ENCODE measurements at places on chromosomes 4 and X.

DNA sequence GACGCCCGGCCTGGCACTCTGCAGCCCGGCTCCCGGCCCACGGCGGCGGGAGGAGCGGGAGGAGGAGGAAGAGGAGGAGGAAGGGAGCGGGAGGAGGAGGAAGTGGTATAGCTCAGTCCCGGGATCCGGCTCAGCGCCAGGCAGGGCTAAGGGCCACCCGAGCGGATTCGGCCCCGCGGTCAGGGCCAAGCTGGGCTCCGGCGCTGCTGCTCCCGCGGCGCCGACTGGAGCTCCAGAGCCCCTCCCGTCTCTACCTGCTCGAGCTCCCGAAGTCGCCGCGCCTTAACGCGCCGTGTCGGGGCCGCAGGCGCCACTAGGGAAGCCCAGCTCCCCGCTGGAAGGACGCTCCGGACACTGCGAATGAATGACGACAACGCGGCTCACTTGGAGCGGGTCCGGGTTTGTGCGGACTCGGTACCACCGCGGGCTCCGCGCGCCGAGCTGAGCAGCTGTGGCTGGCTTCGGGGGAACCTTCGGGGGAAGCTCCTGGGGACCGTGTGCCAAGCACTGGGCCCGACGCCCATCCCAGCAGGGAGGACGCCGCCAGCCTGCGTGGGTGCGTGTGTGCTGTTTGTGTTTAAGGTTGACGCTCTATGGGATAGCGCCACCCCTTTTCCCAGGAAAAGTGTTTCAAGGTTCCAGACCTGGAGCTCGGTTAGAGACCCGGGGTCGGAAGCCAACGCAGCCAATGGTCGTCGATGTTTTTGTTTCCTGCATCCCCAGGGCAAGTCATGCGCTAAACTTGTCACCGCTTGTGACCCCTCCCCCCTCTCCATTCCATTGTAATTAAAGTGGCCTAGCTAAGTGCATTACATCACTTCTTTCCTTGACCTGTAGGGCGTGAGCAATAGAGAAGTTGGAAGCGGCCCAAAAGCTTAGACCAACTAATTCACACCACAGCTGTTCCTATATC lies at the start of gene TBC1D9:
Gene TBC1D9 (minus strand): TSS at position 67 of the 913 bp plus-strand sequence. CDS start 340 bp downstream, outside the sequence.
- peak; percentile 24 for DNase-seq

DNA sequence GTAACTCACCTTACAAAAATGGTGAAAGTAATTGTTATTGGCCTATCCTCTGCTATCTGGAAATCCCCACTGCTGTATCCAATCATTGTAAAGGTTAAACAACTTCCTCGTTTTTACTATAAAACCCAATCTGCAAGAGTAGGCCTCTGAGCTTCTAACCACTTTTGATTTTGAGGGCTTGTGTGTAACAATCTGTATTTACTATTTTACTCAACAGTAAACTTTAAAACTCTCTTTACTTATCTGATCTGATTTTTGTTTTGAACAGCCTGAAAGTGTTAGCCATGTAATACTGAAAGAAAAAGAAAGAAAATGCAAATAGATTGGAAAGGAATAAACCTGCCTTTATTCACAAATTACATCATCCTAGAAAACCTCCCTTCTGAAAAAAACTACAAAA lies 63.1 kb downstream of the SLC10A7 start:
- no peak for DNase-seq

- no peak for DNase-seq
Measured at GRCh38 chr4:177033135-177033534, 240.4 kb upstream of the VEGFC start.

DNA sequence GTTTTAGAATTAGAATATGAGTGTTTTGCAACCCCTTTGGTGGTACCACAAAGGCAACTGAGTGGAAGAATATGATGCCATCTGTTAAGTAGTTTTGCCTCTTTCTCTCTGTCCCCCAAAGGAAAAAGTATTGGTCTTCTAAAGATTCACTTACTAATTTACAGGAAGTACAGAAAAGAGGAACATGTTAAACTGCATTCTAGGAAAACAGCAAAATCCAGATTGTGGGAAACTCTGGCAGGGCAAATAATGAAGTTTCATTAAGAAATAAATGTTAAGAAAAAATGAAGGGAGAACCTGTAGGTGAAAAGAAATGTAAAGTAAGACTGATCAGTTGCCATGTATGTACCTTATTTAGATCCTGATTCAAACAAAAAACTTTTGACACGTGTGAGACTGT lies 39.3 kb downstream of the NSUN7 start:
- no peak for DNase-seq

DNA sequence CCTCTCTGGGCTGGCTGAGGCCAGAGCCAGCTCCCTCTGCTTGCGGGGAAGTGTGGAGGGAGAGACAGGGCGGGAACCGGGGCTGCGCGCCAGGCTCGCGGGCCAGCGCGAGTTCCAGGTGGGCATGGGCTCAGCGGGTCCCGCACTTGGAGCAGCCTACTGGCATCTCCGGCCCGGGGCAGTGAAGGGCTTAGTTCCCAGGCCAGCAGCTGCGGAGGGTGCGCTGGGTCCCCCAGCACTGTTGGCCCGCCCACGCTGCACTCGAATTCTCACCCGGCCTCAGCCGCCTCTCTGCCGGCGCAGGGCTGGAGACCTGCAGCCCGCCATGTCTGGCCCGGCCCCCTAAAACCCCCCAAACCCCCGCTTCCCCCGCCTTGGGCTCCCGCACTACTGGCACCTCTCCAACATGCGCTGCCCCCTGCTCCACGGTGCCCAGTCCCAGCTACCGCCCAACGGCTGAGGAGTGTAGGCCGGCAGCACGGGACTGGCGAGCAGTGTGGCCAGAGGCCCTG lies 33.8 kb upstream of the FAT4 start:
- no peak for DNase-seq

- no peak for DNase-seq
Measured at GRCh38 chrX:20026278-20026677, 35.4 kb upstream of the BCLAF3 start.

DNA sequence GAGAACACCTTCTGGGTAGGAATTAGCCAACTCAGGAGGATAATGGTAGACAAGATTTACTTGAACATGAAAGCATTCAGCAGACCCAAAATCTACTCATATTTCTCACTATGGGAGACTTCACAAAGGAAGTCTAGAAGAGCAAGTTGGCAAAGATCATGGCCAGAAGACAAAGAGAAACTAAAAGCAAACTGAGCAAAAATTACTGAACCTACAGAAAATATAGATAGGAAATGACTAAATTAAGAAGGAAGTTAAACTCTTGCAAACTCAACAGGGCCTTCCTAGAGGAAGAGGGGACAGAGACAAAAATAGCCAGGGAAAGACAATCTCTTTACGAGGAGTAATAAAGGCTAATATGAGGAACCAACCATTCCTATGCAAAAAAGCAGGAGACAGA lies 18.7 kb downstream of the CORIN start:
- DNase-seq: no peak

DNA sequence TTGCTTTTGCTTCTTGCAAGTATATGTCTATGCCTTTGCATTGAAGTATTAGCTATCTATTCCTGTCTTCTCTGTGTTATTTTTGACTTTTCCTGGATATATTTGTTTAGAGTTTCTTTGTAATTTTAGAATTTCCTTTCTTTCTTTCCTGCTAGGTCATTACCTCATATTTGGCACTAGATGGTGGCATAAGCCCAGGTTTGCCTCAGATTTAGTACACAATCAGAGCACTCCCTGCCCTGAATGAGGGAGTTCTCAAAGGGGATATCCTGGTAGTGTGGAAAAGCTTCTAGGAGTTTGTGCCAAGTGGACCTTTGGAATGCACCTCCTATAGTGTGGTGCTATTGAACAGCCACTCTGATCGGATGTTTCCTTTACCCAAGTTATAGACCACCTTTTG lies 181.6 kb downstream of the UGT8 start:
- no peak for DNase-seq

DNA sequence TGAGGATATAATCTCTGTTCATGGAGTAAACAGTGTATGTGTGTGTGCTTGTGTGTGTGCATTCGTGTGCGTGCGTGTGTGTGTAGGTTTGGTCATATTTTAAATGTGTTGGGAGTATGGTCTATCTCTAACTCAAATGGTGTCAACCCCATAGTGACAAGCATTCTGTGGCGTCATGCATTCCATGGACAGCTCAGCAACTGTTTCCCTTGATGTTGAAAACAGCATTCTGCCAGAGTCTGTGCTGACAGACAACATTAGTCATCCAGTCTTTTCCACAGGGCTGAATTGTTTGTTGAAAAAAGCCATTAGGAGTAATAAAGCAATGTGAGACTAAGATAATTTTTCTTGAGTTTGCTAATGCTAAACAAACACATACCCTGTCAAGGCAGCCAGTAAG lies 706.6 kb downstream of the PCDH19 start:
- no peak for DNase-seq

- DNase-seq: no peak
Measured at GRCh38 chrX:40852586-40852985, 117.2 kb upstream of the MED14 start.

- DNase-seq: no peak
Measured at GRCh38 chrX:95754411-95754810, 930.2 kb upstream of the DIAPH2 start.

GRCh38 chrX:46704767-46705386 lies 54.0 kb downstream of the SLC9A7 start:
- peak; percentile 30 for DNase-seq

- no peak for DNase-seq
Measured at GRCh38 chr4:154711522-154711921, 32.3 kb upstream of the LRAT start.

GRCh38 chr4:92215476-92215875 lies 88.3 kb upstream of the GRID2 start:
- DNase-seq: no peak

DNA sequence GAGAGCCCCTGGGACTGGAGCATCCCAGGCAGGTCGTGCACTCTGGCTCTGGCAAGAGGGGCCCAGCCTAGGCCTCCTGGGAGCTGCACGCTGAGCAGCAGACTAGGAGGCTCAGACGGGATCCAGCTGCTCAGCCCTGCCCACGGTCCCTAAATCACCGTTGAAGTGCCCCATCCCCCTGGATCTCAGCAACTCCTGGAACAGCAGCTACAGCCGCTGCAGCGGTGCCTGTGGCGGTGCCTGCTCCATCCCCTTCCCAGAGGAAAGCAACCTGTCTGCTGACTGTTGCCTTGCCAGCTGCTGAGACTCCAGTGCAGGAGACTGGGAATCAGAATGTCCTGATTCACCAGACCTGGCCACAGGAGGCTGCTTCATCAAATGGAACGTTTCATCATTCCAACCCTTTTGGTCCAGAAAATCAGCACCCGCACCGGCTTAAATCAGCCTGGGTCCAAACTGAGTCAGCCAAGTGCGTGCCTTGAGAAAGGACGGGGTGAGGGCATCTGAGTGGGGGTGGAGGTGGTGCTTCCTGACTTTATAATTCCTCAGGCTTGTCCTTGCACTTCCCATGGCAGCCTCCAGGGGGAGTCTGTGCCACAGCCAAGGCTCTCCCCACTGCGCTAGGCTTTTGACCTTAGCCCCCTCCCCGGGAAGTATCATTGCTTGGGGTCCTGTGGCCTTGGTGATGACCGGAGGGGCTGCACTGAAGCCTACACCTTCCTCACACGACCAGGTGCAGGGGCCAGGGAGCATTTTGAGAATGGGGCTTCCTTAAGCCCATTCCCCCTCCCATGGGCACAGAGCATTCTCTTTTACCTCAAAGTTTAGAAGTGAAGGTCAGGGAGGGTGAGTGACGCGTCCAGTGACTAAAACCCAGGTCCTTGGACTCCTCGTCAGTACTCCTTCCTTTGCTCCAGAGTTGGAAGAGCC lies 6.5 kb downstream of the ZNF185 start:
- peak; percentile 31 for DNase-seq

GRCh38 chrX:133706890-133707289 lies 278.5 kb downstream of the GPC3 start:
- DNase-seq: no peak

DNA sequence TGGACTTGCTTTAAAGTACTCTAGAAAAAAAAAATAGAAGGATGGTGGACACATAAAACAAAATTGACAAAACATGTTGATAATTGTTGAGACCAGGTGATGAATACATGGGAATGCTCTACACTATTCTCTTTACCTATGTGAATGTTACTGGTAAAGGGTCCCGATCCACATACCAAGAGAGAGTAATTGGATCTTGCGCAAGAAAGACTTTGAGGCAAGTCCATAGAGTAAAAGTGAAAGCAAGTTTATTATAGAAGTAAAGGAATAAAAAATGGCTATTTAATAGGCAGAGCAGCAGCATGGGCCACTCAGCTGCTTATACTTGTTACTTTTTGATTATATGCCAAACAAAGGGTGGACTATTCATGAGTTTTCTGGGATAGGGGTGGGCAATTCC lies 34.0 kb upstream of the PRR32 start:
- no peak for DNase-seq

- DNase-seq: no peak
Measured at GRCh38 chr4:104677116-104677515, 182.4 kb upstream of the CXXC4 start.

GRCh38 chr4:8081621-8082516 lies 76.7 kb downstream of the ABLIM2 start:
- DNase-seq: no peak

DNA sequence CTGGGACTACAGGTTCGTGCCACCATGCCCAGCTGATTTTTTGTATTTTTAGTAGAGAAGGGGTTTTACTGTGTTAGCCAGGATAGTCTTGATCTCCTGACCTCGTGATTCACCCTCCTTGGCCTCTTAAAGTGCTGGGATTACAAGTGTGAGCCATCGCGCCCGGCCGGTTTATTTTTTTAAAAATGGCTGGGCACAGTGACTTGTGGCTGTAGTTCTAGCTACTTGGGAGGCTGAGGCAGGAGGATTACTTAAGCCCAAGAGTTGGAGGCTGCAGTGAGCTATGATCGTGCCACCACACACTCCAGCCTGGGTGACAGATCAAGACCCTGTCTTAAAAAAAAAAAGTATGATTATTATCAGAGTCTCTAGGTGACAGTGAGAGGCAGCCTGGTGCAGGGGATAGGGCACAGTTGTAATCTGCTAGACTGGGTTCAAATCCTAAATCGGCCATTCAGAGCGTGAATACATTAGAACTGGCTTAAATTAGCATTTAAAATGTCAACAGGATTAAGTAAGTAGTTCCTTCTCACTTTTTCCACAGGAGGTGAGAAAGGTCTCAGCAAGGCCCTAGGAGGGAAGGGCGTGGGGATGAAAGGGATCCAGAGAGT lies 435 bp upstream of the MGST2 start:
- DNase-seq: no peak

DNA sequence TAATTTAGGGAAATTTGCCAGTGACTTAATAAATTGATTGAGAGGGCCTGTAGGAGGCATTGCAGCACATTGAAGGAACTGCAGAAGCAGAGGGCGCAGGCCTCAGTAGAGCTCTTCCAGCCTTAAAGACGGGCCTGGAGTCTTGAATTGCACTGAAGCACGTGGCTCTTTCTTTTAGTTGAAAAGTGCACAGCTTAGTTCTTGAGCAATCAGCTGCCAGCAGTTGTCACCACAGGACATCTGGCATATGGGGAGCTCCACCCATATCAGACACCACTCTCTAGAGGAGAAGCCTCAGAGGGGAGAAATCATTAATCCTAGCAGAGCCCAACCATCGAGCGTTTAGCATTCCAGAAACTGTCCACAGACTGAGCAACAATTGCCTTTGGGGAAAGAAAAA lies 16.0 kb upstream of the FGF16 start:
- DNase-seq: no peak

DNA sequence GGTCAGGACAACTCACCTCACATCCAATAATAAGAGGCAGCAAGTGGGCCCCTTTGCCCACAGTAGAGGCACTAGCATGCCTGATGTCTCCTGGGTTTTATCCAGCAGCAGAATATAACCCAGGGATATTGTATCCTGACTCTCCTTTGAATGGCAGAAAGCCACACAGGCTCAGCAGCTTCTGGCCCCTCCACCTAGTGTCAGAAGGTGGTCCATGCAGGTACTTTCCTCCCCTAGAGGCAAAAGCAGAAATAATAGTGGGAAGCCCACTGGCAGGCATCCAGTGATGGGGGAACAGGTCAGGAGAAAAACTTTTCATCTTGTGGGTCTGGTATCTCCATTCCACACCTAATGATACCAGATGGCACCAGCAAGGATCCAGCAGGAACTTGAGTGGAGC lies 75.5 kb upstream of the IRS4 start:
- DNase-seq: no peak

All from stimulated activated naive CD8-positive, alpha-beta T cell treated with anti-CD3 and anti-CD28 coated beads, Interleukin-15, Interleukin-2, amounts not matched to agents 100 U/mL and 50 U/mL, for 24 hours (primary cell).